ENCODE measurements at places on chromosomes 3 and 15.

- DNase-seq = no peak
These were observed 51.8 kb upstream of the NEDD4 start for GRCh38 chr15:56045068-56045748.

- DNase-seq = no peak
These were observed 17.5 kb upstream of the PLSCR1 start for GRCh38 chr3:146561879-146562278.

- peak; percentile 66 for DNase-seq
These were observed at the start of gene NLGN1 for GRCh38 chr3:173397161-173398110. NLGN1 (plus strand) TSS chr3:173397744.

- peak; percentile 15 for DNase-seq
These were observed 23.5 kb downstream of the NR1D2 start for GRCh38 chr3:23968463-23969184.

GRCh38 chr3:186509423-186509822, 34.8 kb downstream of the CRYGS start:
- no peak for DNase-seq

DNA sequence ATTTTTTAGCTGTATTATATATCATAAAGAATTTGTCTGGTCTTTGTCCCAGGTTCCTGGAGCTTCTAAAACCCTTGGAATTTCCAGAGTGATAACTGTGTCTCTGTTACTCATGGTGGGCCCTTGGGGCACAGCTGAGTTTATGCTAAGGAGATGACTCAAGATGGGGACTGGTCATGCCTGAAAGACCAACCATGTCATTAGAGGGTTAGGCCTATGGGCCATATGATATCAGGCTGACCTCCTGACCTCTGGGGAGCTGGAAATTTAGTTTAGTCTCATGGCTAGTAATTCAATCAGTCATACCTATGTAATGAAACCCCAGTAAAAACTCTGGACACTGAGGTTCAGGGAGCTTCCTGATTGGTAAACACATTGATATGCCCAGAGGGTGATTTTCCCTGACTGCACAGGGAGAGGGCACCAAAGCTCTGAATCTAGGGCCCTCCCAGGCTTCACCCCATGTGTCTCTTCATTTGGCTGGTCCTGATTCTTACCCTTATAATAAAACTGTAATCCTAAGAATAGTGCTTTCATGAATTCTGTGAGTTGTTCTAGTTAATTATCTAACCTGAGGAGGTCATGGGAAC, 69.6 kb downstream of the EEFSEC start:
- DNase-seq = no peak

- DNase-seq = no peak
These were observed 890.6 kb upstream of the NR2F2 start for GRCh38 chr15:95439922-95440376.

- peak; percentile 61 for DNase-seq
These were observed 22.4 kb upstream of the THUMPD3 start for GRCh38 chr3:9340472-9340902.

DNA sequence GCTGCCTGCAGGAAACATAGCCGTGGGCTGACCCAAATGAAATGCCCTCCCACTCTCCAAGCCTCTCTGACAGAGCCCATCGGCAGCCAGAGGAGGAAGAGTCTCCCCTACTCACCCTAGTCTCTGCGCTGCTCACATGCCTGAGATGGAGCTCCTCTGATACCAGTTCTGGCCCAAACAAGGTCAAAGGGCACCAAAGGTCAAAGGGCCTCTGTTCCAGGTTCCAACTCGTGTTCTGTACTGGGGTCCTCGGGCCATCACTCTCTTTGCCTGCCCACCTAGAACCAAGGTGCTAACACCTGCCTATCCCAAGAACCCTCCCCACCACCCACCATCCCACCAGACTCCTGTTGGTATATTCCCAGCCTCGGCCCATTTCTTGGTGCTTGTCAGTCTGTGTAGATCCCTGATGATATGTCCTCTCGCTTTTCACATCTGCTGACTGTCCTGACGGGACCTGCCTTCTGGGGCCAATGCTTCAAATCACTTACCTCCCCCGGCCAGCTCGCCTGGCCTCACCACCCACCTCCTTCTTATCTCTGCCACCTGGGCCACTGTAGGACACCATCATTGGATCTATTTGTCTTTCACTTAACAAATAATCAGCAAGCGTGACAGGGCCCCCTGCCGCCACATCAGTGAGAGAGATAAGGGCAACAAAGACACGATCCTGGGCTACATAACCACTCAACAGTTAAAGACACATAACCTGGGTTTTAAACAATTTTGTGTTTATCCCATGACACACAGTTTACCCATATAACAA, 90.4 kb downstream of the SRGAP3 start:
- DNase-seq = no peak

DNA sequence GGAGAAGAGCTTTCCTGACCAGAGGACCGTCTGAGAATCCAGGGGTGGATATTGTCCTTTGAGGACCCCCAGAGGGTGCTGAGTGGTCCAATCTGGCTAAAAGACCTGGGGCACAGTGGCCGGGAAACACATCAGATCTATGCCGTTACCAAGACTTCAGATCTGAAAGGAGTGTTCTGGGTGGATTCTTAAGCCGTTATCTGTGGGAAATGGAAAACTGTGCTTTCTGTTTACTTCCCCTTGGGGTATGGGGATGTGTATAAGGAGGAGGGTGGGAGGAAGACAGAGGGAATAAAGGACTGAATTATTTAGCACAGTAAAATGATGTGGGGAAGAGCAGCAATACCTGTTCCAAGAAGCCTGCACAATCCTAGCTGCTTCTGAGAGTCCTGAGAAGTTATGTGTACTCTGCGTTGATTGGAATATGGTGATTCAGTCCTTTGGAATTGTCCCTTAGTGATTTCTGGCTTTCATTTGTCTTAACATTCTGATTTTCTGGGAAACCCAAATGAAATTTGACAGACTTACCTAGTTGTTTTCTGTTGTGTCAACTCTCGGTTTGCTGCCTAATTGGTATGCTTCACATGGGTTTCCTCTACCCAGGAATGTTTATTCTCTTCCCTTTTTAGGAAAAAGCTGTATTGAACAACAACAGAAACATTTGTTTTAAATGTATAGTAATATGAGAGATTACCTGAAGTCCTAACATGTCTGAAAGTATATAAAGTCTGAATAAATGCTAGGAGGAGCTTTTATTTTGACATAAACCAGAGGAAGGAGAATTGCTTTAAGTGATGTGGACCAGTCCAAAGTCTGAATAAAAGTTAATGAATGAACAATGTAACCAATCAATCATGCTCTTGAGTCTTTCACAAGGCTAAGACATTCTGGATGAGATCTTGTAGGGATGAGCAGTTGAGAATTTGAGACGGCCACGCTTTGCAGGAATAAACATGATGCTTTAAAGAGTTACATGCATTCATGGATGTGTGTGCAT, 427.1 kb upstream of the C2CD4B start:
- peak; percentile 59 for DNase-seq

- DNase-seq = no peak
These were observed 26.0 kb downstream of the CPNE4 start for GRCh38 chr3:132008837-132009236.

- DNase-seq = no peak
These were observed 988 bp upstream of the CHSY1 start for GRCh38 chr15:101252836-101253235.

DNA sequence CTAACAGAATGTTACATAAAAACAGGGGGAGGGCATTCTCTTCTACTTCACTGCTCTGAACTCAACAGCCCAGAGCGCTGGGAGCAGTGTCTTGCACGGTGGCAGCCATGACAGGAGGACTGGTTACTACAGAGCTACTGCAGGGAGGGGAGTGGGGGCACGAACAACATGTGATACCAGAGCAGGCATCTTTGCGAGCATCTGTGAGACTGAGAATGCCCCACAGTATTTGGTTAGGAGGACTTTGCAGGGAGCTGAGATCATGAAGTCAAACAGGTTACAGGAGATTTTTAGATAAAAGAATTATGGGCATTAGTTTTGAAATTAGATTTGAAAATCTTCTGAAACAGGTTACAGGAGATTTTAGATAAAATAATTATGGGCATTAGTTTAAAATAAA, 58.8 kb upstream of the GOLGA8B start:
- no peak for DNase-seq

DNA sequence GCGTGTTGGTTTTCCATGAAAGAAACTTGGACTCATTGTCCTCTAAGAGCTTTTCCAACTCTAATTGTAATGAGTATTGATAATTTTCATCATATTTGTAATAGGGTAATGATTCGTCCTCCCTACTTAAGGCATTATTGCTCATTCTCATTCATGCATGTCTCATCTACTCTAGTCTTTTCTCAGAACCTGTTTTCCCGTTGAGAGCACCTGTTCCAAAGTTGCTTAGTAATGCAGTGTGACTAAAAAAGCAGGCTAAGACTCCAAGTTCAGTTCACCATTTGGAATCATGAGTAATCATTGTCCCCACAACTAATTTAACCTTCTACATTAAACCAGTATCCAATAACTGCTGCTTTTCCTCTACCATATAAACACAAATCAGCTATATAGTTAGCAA, 84.0 kb downstream of the FILIP1L start:
- DNase-seq = peak; percentile 56

DNA sequence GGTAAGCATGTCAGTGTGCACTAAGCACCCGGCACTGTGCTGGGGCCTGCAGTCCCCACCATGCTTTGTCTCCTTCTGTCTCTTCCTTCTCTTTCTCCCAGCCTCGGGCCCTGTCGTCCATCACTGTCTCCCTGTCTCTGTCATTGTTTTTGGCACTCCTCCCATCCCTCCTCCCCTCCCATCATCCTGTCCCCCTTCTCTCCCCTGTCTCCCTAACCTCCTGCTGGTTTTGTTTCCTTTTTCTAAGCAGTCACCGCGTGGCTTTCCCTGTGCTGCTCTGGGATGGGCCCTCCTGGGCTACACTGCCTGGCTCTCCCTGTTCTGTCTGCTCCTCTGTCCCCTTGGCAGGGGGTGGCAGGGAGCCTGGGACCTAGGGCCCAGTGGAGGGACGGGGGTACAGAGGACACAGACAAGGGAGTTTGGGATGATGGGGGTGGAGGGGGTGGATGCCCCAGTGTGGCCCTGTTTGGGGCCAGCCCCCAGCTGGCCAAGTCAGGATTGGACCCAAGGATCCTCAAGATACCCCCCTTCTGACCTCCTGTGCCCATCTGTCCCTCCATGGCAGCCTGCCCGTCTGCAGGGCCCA, 5.7 kb downstream of the CHST13 start:
- no peak for DNase-seq

DNA sequence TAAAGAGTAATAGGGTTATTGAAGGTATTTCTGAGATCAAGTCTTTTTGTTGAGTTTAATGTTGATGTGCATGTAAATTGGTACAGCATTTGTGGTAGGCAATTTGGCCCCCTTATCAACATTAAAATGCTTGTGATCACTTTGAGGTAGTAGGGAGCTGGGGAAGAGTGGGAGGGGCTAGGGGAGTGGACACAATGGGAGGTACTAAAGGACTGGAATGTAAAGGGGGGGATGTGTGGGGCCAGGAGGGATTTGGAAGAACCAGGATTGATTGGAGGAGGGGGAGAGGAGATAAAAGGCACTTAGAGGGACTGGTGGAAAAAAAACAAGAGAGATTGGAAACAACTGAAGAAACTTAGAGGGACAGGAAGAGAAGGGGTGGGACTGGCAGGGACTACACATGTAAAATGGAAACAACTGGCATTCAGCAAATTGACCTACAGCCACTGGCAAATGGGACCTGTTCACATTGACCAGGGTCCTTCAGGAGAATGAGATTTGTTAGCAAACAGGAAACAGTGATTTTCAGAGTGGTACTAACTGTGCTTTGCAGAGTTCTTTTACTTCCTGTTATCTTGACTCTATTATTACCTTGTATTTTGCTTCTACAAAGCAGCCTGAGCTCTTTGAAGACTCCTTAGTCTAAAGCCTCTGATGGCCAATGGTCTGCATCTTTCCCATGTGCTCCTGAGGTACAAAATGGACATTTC, 47.8 kb upstream of the ZBTB38 start:
- no peak for DNase-seq

DNA sequence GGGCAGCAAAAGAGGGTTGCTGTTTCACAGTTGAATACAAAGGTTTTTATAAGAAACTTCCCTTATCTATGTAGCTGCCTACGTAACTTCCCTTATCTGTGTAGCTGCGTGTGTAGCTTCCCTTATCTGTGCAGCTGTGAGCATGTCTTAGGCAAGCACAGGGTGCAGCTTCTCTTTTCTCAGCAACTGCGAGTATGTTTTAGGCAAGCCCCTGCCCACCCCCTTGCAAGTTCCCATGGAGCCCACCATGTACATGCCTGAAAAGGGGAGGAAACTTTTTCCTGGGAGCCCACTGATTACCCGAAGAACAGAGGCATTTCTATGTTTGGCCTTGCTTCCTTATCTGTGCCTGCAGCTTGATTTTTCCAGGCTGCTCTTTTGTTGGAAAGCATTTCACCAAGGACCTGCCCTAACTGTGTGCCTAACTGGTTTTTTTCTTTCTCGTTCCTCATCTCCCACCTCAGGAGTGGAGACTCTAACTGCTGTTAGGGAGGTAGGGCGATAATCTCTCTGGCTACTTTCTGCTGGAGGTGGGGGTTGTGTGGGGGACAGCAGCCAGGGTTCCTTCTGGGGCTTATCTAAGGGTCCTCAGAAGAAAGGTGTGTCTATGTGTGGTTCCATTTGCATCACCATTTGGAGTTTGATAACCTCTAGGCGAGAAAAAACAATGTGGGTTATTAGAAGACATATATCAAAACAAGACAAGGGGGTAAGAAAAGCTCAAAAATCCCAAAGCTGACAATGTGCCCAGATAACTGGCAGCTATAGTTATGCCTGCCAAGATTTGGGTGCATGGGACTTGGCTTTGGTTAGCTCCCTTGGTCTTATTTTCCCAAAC, 26.0 kb downstream of the SORD start:
- DNase-seq = no peak

GRCh38 chr3:196499061-196499460, 4.5 kb downstream of the RNF168 start:
- no peak for DNase-seq

GRCh38 chr15:77497110-77497737, 76.5 kb downstream of the HMG20A start:
- no peak for DNase-seq

DNA sequence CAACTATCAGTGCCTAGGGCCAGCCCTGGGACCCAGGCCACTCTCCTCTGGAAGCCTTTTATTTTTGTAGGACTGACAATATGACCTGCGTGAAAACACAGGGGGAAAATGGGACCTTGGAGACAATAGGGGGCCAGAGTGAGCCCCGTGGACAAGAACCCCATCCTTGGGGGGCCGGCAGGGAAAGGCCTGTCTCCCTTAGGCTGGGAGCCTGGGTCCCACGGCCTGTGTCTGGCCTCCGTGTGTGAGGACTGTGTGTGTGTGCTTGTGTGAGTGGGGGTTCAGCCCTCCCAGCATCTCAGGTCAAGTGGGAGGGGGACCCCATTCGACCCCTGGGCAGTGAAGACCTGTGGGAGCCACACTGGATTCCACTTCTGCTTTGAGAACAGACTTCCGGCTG, 53.3 kb downstream of the EXOG start:
- DNase-seq = no peak

DNA sequence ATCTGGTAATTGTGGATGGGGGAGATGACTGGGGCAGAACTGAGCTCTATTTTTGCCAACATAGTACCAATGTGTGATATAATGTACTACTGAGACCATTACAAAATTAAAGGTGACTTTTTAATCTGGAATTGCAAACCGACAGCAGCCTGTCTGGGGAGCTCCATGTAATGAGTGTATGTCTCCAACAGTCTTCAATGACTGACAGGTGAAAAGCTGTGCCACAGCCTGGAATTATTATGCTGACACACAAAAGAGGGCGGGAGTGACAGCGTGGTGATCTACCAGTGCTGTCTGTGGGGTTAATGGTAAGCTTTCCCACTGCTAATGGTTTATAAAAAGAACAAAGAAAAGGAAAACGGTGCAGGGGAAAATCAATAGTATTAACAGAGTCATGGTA, 143.4 kb downstream of the CLSTN2 start:
- DNase-seq = no peak

All from kidney glomerular epithelial cell (primary cell).